ENCODE measurements at places on chromosomes 5 and 9.

- DNase-seq, result no peak
Observed at GRCh38 chr9:23554686-23555085, 271.4 kb downstream of the ELAVL2 start.

DNA sequence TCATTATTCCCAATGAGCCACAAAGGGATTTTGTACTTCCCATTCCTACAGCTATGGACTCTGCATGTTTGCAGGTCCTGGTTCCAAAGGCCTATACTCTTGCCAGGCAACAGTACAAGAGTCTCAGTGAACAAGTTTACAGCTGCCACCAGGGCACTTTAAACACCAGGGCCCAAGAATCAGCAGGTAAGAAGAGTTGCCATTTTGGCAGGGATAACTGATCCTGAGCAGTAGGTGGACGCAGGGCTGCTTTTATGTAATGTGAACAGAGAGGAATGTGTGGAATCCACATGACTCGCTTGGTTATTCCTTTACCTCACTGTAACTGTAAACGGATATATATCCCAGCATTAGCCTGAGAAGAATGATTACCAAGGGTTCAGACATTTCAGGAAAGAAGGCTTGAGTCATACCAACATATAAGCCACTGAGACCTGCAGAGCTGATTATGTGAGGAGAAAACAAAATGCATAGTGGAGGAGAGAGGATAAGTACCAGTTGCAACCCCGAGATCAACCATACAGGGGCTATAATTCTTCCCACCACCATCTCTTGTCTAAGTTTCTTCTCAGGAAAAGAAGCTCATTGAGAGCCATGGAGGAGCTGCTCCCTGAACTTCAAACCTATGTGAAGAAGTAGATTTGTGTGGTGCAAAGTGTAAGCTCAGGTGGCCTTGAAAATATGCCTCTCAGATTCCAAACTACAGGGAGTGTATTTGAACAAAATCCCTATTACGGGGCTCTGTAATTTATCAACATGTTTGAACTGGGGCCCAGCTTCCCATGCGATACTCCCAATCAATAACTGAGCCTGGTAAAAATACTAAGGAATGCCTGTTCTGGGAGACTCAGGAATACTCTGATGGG is 24.6 kb downstream of the RAPGEF6 start:
- no peak for DNase-seq

- no peak for DNase-seq
Observed at GRCh38 chr9:33161011-33161588, 6.0 kb downstream of the B4GALT1 start.

DNA sequence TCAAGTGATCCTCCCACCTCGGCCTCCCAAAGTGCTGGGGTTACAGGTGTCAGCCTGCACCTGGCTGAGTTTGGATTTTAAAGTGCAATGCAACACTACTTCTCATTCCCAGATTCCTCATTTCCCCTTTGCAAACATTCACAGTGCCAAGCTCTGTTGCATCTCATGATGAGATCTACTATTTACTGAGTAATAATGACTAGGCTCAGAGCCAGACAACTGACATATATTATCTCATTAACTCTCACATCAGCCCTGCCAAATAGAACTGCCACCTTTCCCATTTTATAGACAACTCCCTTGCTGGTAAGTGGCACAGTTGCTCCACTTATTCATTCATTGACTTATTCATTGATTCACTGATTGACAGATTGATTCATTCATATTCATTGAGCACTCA is 7.0 kb downstream of the PDE6A start:
- DNase-seq, result no peak

DNA sequence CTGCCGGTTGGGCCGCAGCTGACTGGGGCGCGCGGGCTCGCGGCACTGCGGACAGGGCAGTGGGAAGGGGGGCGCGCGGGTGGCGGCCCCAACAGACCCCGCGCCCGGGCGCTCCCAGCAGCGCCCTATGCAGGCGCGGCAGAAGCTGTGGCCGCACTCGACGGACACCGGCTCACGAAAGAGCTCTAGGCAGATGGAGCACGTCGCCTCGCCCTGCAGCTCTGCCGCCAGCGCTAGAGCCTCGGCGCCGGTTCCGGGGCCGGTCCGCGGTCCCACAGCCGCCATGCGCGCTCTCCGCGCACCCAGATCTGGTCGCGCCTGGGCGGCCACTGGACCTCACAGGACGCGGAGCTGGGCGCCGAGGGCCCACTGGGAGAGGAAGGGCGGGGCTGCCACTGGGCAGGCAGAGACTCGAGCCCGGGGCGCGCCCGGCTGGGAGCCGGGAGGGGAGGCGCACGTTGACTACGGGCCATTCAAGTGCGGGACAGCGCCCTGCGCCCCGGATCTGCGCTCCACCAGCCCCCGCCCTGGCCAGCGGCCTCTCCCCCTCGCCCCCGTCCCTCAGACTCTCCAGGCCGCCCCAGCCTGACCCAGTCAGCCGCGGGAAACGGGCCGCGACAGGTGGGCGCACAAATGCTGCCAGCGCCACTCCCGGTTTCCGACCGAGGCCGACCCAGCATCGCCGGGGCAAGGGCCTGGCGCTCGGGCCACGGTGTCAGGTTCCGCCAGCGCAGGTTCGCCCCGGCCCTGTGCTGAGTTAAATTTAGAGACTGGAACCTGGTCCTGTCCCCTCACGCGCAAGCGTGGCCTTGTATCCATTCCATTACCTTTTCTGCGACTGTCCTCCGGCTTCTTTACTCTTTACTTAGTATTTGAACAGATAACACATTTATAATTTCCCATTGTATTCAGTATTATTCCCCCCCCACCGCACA is at the start of gene TRIM7:
Gene TRIM7, minus strand, starts transcription at position 371 of the 935 bp plus-strand sequence. Its CDS starts 86 bp downstream, at position 285.
- DNase-seq, result no peak

GRCh38 chr9:133813749-133814585 is 75.8 kb upstream of the SARDH start:
- no peak for DNase-seq

GRCh38 chr5:87499478-87500410 is 87.0 kb upstream of the CCNH start:
- DNase-seq, result no peak

- DNase-seq, result no peak
Observed at GRCh38 chr5:140794595-140795258, at the start of gene PCDHA2. PCDHA2 (plus strand) TSS chr5:140794852.

DNA sequence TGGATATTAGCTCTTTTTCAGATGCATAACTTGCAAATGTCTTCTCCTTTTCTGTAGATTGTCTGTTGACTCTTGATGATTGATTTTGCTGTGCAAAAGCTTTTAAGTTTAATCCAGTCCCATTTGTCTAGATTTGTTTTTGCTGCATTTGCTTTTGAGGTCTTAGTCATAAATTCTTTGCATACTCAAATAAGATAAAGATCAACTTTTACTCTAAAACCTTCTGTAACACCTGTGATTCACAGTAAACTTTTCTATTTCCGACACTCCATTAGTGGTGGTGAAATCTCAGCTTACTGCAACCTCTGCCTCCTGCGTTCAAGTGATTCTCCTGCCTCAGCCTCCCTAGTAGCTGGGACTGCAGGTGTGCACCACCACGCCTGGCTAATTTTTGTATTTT is 239.0 kb upstream of the ST8SIA4 start:
- DNase-seq, result no peak

DNA sequence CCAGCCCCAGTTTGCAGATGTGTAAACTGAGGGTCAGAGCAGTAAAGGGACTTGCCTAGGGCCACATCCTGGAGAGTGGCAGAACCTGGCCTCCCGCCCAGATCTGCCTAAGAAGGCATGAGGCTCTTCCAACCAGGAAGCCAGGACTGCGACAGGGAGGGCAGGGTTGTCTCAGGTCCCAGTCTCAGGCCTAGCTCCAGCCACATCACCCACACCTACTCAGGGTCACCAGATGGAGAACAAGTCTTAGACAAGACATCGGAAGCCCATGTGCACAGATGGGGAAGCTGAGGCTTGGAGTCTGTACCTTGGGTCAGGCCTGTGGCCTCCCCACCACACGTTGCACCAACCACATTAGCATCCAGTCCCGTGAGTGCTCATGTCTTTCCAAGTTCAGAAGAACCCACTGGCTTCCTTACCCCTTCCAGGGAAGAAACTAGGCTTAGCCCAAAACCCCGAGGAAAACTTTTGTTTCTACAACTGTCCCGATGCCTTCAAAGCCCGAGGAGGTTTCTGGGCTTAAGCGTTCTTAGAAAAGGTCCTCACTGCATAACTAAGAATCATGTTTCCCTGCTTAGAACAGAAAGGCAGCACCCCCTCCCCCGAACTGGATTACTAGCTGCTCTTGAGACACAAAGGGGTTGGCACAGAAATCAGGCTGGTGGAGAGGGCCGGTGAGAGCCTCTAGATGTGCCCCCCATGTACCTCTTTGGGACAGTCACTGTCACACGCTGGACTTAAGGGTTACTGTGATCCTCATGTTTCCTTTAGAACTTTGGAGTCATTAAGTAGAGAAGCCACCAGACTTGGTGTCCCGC is 2.2 kb downstream of the FAM78A start:
- no peak for DNase-seq

DNA sequence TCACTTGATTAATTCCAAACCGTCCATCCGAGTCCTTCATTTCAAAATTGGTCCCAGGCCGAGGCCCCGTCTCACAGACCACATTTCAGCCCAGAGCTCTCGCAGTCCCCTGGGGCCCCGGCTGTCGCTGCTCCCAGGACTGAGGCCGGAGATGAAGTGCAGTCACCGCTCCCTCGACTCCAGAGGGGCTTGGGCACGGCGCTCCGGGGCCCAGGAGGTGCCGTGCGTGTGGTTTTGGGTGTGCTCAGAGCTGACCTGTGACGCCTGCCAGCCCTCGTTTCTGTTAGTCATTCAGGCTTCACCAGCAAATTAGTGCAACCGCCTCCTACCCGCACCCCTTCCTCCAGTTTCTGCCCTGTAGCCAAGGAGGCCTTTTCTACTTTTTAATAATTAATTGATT is 48.7 kb upstream of the PHYKPL start:
- no peak for DNase-seq

DNA sequence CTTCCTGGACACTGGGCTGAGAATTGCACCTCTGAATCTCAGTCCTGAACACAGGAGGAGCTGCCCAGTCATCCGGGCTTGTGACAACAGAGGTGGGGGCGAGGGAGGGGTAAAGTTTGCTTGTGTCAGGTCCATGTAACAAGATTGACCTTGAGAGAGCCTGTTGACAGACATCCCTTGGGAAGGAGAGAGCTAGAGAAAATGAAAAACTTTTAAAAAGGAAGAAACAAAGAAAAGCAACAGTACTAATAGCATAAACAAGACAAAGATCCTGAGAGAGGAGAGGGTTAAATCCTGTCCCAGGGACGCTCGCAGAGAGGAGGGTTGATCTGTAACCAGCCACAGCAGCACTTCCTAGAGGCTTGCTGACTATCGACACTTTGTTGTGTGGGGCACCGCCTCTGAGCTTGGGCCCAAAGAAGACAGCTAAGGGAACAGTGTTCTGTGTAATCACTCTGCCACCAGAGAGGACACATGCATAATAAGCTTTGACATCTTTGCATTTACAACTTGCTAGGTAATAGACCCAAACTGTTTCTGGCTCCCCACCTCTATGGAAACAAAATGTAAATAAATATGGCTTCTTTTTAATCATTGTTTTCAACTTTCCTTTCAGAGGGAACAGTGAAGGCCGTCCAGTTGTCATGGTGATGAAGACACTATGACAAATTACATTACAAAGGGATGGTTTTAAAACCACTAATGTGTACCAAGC is 363.7 kb downstream of the CSNK1G3 start:
- no peak for DNase-seq

DNA sequence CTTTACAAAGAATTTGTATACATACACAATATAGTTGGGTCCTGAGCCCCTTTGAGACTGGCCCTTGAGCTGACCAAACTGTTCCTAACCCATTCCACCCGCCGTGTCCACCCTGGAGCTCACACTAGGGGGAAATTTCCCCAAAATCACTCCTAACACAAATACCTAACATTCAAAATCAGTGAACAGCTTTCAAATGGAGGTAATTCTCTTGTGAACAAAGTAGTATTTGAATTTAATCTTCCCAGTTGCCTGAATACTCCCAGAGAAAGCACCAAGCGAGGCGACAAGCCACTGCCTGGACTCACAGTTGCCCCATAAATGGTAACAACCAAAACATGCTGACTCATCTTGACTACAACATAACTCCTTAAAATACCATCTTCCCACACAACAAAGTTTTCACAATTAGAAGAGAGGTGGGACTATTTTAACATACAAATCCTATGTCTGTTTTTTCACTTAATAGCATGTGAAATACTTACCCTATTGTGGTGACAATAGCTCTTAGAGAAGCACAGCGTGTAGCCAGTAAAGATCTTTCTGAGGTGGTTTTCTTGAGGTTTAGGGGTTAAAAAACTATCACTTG is 31.7 kb upstream of the SCAMP1 start:
- no peak for DNase-seq

DNA sequence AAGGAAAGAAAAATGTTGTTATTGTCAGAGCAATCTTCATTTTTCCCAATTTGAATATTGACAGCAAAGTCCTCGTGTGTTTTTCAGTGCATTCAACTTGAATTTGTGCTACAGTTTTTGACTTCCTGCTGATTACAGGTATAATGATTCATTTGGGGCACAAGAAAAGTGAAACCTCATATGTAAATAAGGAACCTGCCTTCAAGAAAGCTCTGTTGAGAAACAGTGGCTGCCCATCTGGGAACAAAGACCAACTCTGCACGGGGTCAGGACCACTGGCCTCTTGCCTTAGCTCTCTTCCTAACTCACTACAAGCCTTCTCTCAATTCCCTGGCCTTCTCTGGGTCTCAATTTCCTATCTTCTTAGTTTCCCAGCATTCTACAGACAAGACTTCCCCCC is 21.0 kb downstream of the TIMD4 start:
- DNase-seq, result no peak

DNA sequence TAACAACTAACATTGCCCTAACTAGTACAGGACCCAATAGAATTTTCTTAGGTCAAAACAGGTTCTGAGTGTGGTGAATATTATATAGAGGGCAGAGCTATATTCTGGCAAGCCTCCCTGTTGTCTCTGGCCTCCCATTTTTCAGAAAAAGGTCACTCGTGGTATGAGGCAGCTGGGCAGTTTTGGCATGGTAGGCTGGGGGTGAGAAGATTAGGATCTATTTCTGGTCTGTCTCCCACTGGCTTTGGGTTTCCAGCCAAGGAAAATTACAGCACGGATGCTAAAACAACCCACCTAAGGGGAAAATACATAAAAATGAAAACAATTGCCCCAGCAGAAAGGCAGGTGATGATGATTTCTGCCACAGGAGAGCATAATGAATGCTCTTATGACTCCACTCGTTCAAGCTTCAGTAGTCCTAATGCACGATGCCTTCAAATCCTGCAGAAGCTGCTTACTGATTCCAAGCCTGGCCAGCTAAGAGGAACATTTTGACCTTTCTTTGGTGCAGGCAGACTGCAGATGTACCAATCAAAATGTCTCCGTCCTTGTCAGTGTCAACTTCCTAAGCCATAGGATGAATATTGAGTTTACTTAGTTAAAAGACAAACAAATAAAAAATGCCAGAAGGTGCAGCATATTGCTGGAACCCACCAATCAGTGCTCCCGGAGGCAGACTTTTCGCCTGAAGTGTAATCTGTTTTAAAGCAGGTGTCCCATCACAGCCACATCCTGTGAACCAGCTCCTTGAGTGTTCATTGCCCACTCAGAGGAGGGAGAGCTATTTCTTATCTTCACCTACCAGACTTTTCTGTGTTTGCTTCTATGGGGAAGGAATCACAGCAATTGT is 435.4 kb downstream of the ZSWIM6 start:
- DNase-seq, result no peak

- DNase-seq, result no peak
Observed at GRCh38 chr5:69516769-69517168, 24.2 kb downstream of the OCLN start.
